Fibroblast of lung (primary cell): ENCODE measurements at places on chromosomes 16 and 17. TPM values are rescaled to one million over a fixed set of nuclear protein-coding genes. Genes with fewer than 3 reads are reported as not detected.
A peak's percentile ranks its signal among the peaks of the same experiment; 100 is the strongest.

- DNase-seq: no peak
- H3K27ac ChIP-seq: no peak overlapping the region
- no peaks in the 10 kb centered on the region for H3K36me3 ChIP-seq
- no peak overlapping the region for H3K4me3 ChIP-seq
Observed at GRCh38 chr17:80633994-80634566, 89.4 kb downstream of the RPTOR start.

The EVPL gene
- total RNA-seq: not detected in 2 replicates

- H3K4me1 ChIP-seq: no peaks in the 10 kb centered on the region
- no peaks in the 10 kb centered on the region for H3K27me3 ChIP-seq
- H3K36me3 ChIP-seq: no peaks in the 10 kb centered on the region
- DNase-seq: peak; percentile 7
Observed at GRCh38 chr17:74354123-74354522, 7.5 kb downstream of the BTBD17 start.

DNA sequence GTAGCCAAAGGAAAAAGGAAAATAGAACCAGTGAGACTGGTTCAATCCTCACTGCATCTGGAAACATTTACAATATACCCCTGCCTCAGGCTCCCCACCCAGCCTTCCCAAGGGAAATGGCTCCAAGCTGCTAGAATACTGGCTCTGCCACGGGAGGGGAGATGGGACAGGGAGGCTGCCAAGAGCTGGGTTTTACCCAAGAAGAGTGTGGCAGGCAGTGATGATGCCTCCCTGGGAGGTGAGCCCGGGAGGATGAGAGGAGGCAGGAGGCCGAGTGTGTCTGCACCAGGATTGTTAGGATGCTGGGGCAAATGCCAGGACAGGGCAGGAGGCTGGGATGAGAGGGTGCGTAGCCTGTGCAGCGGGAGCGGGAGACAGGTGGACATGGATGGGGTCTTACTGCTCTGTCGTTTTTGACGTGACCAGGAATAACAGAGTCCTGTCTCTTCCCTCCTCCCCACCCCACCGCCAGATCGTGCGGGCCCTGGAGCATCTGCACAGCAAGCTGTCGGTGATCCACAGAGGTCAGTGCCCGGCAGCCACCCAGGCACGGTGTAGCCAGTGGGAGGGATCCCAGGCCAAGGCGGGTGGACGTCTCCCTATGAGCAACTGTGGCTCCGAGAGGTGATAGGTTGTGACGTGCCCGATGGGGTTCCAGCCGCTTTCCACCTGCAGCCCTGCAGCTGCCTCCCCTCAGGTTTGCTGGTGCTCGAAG, 18.4 kb downstream of the MAP2K3 start:
- H3K4me3 ChIP-seq: no peak overlapping the region
- H3K27ac ChIP-seq: no peak overlapping the region
- H3K27me3 ChIP-seq: no peaks in the 10 kb centered on the region
- no peak for DNase-seq
- H3K36me3 ChIP-seq: peaks cover 40% of the 10 kb centered on the region

DNA sequence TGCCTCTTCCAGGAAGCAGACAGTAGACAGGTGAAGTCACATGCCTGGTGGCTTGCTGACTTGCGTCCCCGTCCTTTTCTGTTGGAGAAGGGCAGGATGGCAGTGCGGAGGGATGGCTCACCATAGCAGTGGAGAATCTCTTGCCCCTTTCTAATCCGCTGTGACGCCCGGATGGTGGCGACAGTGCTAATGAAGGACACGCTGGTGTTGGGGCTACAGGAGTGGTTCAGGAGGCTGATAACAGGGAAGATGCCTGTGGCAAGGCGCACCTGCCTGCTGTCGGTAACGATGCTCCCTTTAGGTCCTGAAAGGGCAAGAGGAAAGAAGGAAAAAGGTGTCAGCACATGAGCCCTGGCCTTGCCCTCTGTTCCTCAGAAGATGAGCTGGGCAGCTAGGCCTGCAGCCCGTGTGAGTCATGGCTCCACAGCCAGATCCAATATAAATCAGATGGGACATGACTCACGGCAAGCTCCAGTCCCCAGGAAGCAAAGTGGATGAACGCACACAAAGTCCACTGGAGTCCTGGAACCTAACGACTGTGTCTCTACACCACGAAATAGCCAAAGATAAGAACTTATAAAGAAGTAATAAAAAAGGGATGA, 25.5 kb downstream of the SERPINF1 start:
- H3K4me1 ChIP-seq: peaks cover 34% of the 10 kb centered on the region
- peak; percentile 93 for DNase-seq
- no peak overlapping the region for H3K4me3 ChIP-seq
- peak overlapping the region; percentile 84 for H3K27ac ChIP-seq
- peaks cover 2% of the 10 kb centered on the region for H3K36me3 ChIP-seq

GRCh38 chr16:28977703-28978662, 3.4 kb downstream of the SPNS1 start:
- peaks cover 2% of the 10 kb centered on the region for H3K4me1 ChIP-seq
- no peak overlapping the region for H3K27ac ChIP-seq
- no peak overlapping the region for H3K4me3 ChIP-seq
- H3K27me3 ChIP-seq: no peaks in the 10 kb centered on the region
- no peak for DNase-seq
- peaks cover 19% of the 10 kb centered on the region for H3K36me3 ChIP-seq
